ENCODE measurements at places on chromosomes 5 and 9.

DNA sequence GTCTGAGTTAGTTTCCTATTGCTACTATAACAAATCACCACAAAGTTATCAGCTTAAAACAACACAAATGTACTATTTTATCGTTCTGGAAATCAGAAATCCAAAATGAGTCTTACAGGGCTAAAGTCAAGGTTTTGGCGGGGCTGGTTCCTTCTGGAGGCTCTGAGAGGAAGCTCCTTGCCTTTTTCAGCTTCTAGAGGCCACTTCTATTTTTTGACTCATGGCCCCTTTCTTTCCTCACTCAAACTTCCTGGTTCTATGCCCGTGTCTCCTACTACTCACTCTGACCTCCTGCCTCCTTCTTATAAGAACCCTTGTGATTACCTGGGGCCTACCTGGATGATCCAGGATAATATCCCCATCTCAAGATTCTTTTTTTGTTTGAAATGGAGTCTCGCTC, 48.2 kb downstream of the GABBR2 start:
- DNase-seq = no peak

DNA sequence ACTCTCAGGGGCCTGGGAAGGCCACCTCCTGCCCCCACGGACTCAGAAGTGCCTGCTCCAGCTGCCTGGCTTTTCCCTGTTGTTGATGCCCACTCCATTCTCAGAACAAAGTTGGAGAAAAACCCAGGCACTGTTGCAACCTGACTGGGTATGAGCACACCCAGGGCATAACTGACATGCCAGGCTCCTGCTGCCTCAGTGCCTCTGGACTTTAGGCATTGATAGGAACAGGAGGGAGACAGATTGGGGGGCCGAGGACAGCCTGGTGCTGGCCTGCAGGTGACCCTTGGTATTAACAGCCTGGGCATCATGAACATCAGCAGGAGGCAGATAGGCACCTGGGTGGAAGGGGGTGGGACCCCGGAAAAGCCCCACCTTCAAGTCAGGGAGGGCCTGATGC, 685.9 kb upstream of the CDH10 start:
- no peak for DNase-seq

DNA sequence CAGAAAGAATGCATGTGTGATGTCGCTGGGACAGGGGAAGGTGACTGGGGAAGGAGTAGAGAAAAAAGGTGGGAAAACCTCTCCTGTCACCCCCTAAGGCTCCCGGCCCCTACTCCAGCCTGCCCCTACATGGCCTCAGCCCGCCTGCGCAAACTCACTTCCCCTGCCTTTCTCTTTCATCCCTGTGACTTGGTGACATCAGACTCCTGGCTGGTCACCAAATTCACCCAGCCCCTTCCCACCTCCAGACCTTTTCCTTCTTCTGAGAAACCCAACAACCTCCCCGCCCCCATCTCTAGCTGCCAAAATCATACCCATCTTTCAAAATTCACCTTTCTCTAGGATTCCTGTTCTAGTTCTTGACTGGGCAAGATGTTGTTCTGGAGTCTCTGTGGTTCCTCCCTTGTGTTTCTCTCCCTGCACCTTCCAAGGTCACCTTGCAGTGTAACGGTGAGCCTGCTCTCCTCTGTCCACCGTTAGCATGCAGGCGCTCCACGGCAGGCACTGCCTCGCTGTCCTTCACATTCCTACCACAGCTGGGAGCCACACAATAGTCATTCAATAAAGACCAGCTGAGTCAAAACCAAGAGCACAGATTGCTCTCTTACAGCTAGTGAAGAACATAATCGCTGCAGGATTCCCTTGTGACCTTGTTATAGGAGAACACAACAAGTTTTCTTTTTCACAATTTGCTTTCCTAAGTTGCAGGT, 134.5 kb downstream of the FANCC start:
- no peak for DNase-seq

DNA sequence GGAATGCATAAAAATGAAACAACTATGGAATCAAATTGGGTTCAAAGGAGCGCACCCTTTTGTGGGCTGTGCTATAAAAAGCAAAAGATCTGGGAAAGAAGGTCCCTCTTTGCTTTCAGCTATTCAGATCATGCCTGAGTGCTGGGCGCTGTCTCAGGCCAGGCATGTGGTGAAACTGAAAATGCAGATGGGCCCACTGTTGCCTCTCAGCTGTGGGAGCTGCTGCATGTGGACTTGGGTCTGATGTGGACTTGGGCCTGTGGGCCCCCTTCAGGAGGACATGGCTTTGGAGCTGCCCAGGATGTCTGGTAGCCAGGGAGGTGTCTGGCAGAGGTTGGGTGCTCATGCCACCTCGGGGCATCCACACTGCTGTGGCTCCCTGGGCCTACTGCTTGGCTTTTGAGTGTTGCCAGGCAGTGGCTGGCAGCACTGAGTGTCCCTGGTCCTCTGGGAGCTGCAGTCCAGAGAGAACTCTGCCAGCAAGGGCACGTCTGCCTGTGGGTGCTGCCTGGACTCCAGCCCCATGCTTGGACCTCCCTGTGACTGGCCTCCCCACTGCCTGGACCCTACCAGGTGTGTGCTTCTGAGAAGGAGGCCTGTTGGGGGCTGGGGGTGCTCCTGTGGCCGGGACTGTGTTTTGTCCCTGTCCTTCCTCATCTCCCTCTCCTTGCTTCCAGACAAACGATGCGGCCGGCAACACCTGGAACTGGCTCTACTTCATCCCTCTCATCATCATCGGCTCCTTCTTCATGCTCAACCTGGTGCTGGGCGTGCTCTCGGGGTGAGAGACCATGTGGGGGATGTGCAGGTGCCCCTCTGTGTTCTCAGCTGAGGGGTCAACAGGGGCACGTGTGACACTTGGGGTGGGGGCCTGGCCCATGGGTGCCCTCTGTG, 74.3 kb downstream of the CACNA1B start:
- no peak for DNase-seq

GRCh38 chr5:65478336-65478735, 3.4 kb downstream of the ADAMTS6 start:
- no peak for DNase-seq

GRCh38 chr5:16735101-16736060, 118.6 kb upstream of the RETREG1 start:
- no peak for DNase-seq

DNA sequence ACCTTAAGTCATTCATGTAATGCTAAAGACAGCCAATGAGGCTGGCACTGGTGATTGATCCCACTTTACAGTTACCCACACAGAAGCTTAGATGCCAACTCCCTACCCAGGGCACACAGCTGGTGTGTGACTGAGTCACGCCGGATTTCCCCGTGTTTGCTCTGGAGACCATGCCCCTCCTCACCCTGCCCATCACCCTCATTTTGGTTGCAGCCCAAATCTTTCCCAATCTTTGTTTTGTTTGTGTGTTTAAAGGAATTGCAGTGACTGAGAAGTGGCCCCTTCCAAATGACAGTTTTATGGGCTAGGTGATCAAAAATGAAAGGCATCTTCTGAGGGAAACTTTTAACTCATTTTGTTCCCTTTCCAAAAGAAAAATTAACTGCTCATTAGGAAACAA, 10.9 kb downstream of the FBXL7 start:
- DNase-seq = no peak

DNA sequence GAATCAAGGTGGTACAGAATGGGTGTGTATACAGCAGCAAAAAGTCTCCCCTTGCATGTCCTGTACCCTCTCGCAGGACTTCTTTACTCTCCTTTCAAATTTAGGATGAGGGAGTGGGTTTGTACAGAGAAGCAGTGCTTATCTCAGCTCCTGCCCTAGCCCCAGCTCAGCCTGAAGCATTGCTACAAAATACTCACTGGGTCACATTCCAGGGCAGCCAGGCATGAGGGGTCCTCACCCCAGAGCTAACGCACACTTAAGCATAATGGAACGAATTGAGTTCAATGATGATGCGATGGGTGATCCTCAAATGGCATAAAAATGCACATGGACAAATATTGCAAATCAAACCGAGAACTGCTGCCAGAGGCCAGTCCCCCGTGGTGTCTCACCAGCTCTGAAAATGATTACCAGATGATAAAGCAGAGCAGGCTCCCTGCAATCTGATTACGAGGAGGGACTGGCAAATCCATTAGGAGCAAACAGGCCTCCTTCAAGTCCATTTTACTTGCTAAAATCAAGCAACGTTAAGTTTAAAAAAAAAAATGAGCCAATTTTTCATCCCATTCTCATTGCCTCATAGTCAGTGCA, 231.6 kb upstream of the TAS2R1 start:
- no peak for DNase-seq

DNA sequence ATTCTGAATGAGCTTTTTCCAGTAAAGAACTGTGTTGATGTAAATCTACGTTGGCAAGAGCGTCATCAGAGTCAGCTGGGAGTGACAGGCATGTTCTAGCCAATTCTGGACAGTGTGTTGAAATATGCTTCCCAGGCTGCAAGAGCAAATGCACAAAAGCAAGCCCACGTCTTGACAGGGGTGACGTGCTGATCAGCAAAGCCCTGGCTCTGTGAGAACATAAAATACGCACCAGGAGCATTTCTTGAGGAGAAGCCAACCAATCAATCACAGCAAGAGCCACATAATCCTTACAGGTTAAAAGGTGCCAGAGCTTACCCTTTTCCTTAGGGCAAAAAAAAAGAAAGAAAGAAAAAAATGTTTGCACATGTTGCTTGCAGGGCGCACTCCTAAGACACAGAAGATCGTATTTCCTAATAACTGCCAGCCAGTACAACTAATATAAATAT, 148.1 kb downstream of the PDE4D start:
- no peak for DNase-seq

Measured in forelimb muscle (tissue), 1 donor.